ENCODE measurements at places on chromosomes 13 and 19.

DNA sequence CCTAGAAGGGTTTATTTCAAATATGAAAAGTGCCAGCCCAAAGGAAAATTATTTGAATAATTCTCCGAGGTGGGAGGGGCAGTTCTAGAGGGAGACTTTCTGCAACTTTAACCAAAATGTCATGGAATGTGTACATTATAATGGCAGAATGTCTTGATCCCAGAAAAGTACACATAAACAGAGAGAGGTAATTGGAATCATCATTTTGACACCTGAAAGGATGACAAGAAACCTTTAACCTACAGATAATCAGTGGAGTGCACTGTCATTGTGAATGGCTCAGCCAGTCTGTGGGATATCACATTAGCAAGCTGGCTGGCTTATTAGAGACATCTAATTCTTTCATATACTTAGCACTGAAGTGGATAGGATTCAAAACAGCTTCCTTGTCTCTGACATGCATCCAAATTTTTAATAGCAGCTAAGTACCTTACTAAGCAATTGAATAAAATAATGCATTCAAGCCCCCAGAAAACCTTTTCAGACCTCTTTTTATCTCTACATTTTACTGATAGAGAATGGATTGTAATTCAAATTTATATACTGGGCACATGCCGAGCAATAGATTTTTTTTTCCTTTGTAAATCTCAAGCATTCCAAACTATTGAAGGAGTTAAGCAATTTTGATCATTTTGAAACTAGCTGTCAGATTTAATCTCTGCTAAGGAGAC, 468.6 kb downstream of the COG6 start:
- no peak for DNase-seq

GRCh38 chr13:105147461-105147860, 1388.0 kb downstream of the EFNB2 start:
- DNase-seq, result no peak

DNA sequence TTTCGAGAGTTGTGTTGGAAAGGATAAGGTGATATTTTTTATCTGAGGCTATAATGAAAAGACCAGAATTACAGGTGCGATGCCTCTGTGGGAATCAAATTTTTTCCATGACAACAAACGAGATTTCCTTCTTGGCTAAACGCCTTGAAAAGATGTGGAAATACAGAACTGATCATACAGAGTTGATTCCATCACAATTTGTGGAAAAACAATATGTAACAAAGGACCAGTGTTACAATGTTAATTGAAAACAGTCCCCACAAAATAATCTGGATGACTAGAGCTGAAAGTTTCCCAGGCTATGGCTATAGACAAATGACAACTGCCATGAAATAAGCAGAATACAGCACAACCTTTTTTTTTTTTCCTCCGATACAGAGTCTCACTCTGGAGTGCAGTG, 628.9 kb downstream of the DIAPH3 start:
- DNase-seq, result no peak

DNA sequence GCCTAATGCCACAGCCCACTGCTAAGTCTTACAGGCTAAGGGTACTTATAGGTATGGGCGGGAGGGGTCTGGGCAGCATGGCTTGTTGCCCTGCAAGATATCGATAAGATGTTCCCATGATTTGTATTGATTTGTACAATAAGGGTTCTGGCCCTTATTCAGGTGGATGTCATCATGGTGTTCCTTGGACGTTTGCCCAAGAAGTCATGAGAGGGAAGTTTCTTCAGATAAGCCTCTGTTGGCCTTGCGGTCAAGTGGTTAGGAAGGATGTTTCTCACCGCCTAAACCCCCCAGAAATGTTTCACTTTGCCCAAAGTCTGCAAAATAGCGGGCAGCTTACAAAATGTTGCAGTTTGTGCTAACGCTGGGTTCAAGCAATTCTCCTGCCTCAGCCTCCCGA, 7.3 kb downstream of the PARP4 start:
- no peak for DNase-seq

DNA sequence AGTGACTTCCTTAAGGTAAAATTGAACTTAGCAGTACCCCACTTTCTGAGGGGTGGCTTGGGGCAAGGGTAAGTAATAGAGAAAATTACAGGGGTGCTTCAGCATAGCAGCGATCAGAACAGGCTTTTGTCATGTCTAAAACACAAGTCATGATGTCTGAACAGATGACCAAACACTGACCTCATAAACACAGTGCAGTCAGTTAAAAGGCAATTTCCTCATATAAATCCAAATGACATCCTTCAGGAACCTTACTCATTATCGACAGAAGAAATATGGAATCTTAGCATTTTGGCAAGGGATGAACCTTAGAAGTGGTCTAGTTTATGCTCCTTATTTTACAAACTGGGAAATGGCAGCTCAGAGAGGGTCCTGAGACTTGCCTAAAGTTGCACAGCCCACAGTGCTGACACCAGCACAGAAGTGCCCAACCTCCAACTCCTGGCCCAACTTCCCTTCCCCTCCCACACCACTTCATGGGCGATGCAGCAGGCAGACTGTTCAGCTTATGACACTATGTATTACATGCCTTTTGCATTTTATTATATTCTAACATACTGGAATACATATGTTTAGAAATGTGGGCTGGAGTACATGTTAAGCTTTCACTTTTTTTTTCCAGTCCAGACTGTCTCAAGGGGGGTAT, 3.6 kb downstream of the GJA3 start:
- no peak for DNase-seq

DNA sequence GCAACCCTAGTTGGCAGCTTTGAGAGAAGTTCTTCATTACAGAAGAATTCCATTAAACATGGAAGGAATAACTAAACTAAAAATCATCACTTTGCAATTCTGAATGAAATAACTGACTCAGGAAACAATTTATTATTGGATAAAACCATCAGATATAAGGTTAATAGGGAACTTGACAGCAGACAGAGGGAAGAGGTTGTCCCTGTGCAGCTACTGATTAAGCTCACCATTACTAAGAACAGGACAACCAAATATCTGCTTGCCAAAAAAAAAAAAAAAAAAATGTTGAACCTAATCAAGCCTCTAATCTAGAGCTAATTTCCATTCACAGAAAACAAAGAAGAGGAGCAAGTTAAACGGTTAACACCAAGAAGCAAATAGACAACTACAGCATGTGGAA, 12.8 kb downstream of the N4BP2L2 start:
- DNase-seq, result no peak

DNA sequence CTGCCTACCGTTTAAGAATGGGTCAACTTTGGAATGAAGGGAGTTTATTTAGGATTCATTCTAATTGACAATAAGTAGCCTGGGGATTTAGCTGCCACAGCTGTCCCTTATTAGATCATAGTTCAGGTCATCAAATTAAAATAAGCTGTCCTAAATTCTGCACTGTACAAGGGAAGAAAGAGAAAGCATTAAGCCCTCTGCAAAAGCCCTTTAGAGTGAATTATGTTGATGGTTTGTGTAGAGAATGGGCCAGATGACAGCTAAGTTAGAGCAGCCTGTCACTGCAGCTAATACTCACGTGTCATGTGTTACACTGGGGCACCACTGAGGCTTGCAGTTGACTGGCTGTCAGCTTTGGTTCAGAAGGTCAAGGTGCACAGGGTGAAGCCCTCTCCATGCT, 737.1 kb upstream of the SLC10A2 start:
- DNase-seq, result no peak

- DNase-seq, result no peak
Observed at GRCh38 chr13:99031832-99032231, 54.0 kb upstream of the DOCK9 start.
